ENCODE measurements at places on chromosomes 5 and 9.

- no peak for DNase-seq
These were observed 56.2 kb downstream of the UBE2QL1 start for GRCh38 chr5:6504677-6505415.

GRCh38 chr9:90826326-90827020, 24.9 kb downstream of the SYK start:
- DNase-seq, result no peak

GRCh38 chr9:5762421-5762820, 70.5 kb downstream of the ERMP1 start:
- no peak for DNase-seq

DNA sequence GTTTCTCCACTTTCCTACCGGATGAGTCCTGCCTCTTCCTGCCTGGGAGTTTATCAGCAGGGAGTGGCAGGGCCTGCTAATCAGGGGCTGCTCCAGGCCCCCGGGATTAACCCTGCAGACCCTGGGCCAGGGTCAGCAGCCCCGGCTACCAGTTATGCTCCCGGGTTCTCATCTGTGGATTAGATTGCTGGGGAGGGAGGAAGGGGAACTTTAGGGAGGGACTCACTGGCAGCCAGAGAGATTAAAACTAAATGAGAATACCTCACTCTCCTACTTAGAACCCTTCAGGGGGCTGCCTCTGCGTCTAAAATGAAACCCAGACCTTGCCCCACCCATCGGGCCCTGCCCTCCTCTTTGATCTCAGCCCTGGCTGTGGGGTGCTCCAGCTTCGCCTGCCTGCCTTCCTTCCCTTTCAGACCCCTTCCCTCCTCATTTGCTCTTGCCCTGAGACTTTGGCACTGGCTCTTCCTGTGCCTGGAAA, 130.5 kb upstream of the HAND1 start:
- DNase-seq, result no peak

GRCh38 chr9:89505911-89506310, 8.0 kb upstream of the SEMA4D start:
- DNase-seq, result no peak

DNA sequence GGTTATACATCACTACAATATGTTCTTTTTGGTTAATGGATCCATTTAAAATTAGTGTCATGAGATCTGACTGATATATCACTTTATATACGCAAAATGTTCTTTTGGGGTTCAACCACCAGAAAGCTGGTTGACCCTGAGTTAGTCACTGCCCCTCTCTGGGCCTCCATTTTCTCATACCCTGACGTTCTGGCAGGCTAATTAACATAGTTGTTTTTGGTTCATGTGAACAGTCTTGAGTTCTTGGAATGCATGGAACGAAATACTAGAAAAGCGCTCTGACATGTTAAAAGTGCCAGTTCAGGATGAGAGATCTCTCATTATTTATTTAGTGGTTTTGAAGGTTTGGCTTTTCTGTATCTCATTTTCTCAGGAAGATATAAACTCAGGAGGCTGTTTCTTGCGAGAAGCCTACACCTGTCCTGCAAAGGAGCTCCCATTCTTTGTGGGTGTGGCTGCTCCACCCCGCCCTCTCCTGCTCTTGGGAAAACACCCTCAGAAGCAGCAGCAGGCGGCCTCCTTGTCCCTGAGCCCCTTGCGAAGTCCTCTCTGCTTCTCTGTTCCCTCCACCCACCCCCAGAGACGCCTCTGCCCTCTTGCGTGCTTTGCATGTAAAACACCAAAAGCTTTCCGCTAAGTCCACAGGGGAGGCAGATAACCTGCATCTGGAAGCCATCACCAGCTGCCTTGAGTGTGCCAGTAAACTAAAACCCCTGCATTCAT, 302.4 kb upstream of the PANK3 start:
- no peak for DNase-seq

GRCh38 chr5:168195110-168195509, 96.3 kb upstream of the WWC1 start:
- no peak for DNase-seq

DNA sequence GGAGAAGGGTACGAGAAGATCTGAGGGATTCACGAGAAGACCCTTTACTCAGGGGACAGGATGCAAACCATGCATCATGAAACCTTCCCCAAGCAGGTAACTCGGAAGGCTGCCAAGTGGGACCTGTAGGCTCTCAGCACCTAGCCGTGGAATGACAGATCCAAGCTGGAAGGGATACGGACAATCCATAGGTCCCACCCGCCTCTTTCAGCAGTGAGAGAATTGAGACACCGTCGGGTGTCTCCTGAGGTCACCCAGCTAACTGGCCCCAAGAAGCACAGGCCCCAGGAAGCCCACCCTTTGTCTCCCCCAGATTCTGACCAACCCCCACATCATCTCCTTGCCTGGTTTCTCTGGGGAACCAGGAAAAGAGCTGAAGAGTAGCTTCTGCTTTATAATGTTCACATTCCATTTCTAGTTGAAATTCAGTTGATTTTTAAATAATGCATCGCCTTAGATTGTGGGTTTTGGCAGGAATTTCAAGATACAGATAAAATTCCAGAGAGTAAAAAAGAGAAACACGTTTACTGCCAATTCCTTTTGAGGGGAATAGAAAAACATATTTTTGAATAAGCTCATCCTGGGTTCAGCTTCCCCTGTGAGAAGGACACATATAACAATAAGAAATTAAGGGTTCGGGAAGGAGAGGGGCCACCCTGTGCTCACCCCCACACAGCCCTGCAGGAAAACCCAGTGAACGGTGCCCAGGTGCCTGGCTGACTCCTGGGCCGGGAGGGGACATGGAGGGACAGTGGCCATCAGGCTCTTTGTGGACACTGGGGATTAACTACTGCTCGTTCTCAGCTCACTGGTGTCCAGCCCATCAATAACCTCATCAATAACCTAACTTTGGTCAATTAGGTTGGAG, 51.1 kb downstream of the NSUN2 start:
- DNase-seq, result no peak

GRCh38 chr9:27519466-27520465, 4.3 kb upstream of the IFNK start:
- no peak for DNase-seq
